NCI-H446 (cell line): ENCODE measurements at places on chromosomes 11 and 22.

GRCh38 chr11:122023614-122024250 is 92.3 kb downstream of the BLID start:
- DNase-seq: no peak

- DNase-seq: no peak
These were observed 10.7 kb upstream of the CD5 start for GRCh38 chr11:61091373-61092279.

- DNase-seq: peak; percentile 32
These were observed 759 bp downstream of the AP2A2 start for GRCh38 chr11:926341-926916.

DNA sequence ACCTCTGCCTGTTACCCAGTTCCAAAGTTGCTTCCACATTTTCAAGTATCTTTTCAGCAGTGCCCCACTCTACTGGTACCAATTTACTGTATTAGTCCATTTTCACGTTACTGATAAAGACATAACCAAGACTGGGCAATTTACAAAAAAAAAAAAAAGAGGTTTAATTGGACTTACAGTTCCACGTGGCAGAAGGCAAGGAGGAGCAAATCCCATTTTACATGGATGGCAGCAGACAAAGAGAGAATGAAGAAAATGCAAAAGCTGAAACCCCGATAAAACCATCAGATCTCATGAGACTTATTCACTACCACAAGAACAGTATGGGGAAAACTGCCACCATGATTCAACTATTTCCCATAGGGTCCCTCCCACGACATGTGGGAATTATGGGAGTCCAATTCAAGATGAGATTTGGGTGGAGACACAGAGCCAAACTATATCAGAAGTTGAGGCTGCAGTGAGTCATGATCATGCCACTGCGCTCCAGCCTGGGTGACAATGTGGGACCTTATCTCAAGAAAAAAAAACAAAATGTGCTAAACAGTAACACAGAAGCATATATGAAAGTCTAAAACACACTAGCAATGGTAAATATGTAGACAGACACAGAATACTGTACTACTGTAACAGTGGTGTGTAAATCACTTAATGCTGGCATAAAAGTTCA is 190.3 kb upstream of the ZC3H12C start:
- no peak for DNase-seq

GRCh38 chr11:44516688-44517507 is 48.6 kb upstream of the CD82 start:
- DNase-seq: no peak

DNA sequence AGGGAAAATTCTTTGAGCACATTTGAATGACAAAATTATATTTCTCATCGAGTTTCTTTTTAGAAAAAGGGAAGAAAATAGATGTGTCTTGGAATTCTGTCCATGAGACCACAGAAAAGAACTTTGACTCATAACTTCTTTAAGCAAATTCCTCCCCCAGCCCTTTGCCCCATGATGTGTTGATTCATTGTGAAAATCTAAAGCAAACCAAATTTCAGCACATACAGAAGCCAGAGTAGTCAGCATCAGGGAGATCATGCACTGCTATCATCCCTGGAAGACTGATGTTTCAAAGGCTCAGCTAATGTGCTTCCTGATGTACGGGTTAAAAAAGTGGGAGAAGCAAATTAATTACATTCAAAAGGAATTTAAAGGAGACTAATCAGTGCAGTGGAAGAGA is 159.7 kb downstream of the FAT3 start:
- no peak for DNase-seq

- no peak for DNase-seq
These were observed 33.5 kb downstream of the NFRKB start for GRCh38 chr11:129861702-129862522.

DNA sequence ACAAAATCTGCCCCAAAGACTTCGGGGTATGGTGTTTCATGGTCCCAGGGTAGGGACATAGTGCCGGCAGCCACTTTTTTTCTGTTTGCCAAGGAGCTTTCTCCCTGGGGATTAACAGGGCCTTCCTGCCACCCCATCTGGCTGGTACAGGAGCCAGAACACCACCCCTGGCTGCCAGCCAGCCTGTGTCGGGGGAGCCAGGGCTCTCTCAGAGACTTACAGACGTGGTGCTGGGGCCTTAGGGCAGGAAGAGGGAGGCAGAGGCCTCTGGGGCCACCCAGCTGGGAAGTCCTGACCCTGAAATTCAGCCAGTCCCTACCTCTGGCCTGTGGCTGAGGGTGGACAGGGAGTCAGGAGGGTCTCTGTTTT is 52.4 kb upstream of the CDON start:
- peak; percentile 89 for DNase-seq

GRCh38 chr11:16926883-16927626 is 87.2 kb downstream of the PLEKHA7 start:
- DNase-seq: no peak

DNA sequence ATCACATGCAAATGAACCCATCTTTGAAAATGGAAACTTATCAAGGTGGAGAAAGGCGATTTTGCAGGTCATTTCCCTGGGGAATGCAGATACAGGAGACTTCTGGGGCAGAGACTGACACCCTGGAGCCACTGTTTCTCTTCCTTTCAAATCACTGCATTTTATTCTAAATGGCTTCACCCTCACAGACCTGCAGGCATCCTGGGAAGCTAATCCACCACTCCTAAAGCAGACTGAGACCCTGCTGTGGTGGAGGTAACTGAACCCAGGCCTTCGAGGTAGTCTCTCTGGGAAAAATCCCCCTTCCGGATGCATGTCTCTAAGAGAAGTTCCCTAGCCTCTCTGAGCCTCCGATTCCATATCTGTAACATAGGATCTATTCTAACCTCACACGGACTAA is 20.9 kb upstream of the CSNK2A3 start:
- no peak for DNase-seq

GRCh38 chr11:76666408-76666807 is 4.1 kb downstream of the LRRC32 start:
- DNase-seq: no peak

- DNase-seq: no peak
These were observed 578.4 kb upstream of the CCDC90B start for GRCh38 chr11:83864412-83865057.

DNA sequence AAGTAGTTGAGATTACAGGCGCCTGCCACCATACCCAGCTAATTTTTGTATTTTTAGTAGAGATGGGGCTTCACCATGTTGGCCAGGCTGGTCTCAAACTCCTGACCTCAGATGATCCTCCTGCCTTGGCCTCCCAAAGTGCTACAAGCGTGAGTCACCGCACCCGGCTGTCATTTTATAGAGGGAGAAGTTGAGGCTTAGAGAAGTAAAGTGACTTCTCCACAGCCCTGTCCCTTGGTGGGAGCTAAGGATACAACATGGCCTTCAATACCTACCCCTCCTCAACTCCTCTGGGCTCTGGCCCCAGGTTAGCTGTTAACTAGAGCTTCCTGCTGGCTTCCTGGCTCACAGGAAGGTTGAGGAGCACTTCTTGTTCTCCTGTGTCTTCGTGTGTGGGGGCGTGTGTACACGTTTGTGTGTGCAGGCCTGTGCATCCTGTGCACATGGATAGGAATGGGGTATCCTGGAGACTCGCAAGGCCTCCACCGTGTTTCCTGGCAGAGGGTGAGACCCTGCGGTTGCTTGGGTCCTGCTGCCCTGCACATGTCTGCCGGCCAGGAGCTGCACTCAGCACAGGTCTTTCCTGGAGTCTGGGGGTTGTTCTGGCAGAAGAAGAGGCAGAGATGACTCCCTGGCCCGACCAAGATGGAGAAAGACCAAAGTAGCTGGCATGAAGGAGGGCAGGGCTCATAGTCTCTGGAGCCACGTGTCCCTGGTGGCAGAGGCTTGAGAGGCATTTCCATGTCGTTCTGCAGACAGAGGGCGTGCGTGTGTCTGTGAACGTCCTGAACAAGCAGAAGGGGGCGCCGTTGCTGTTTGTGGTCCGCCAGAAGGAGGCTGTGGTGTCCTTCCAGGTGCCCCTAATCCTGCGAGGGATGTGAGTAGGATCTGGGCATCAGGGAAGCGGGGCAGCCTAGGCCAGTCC is 2.4 kb downstream of the SIDT2 start:
- no peak for DNase-seq

GRCh38 chr11:22539821-22540256 is 85.8 kb downstream of the FANCF start:
- DNase-seq: peak; percentile 97

- DNase-seq: no peak
These were observed 1072.0 kb downstream of the LRRC4C start for GRCh38 chr11:40387240-40387980.

GRCh38 chr11:126434950-126435335 is 79.5 kb downstream of the ST3GAL4 start:
- no peak for DNase-seq

DNA sequence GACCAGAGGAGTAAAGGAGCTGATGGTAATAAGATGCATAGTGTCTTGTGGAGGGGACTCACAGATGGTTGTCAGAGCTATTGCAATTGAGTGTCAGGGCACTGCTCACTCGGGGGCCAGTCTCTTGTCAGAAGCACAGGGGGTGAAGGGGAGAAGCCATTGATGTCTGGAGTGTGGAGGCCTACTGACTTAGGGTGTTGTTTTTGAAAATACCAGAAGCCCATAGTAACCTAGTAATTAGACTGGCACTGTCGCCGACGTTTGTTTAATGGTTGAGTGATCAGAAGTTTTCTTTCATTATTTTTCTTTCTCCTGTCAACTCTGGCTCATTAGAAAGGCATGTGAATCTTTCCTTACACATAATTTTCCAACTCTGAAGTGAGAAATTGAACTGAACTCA is 151.6 kb upstream of the TENM4 start:
- no peak for DNase-seq

GRCh38 chr11:104713401-104713800 is 184.9 kb downstream of the CASP12 start:
- DNase-seq: peak; percentile 50

DNA sequence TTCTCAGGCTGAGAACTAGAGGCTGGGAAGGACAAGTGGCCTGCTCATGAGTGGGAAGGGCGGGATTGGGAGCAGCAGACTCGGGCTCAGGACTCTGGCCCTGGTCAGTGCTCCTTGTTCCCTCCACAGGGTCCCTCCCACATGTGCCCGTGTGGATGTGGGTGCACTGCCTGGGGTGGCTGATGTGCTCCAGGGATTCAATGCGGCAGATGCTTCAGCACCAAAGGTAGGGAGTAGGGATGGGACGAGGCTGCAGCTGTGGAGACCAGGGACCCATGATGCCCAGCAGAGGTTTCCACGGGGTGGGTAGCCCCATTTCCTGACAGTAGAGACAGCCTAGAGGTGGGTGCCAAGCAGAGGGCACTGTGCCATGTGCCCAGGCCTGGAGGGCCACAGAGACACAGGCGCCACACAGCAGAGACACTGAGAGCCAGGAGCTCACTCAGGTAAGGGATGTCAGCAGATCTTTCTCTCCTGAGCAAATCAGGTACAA is 89.5 kb downstream of the GGTLC2 start:
- DNase-seq: no peak

DNA sequence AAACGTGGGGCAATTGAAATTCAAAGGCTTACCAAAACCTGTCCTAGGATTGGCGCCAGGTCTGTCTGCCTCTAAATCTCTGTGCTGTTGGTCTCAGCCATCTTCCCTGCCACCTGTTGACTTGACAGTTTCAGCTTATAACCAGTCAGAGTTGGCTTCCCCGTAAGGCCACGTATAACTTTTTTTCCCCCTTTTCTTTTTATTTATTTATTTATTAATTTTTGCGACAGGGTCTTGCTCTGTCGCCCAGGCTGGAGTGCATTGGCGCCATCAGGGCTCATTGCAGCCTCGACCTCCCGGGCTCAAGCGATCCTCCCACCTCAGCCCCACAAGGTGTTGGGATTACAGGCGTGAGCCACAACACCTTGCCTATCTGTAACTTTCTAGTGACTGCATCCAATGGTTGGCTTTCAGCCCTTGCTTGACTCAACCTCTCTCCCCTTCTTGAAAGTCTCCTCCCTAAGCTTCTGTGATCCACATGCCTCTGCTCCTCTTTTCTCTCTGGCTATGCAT is 1.4 kb upstream of the SYVN1 start:
- no peak for DNase-seq

GRCh38 chr11:93444617-93445073 is 98.5 kb downstream of the SMCO4 start:
- no peak for DNase-seq

DNA sequence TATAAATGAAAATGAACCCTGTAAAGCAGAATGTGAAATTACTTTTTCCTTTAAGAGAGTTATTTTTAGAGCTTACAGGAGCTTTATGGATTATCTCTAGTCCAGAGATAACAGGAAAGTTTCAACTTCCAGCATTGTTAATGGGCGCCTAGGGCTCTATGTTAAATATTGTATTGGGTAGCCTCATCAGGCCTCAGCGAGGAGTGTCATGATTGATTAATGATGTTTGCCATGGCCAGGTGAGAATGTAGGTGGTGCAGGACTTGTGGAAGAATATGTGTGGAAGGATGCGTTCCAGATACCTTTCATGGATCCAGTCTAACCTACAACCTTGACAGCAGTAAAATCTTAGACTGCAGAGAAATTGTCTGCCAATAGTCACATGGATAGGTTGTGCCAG is 50.6 kb downstream of the ME3 start:
- DNase-seq: no peak

- no peak for DNase-seq
These were observed 127.2 kb upstream of the ALX4 start for GRCh38 chr11:44437122-44437521.

DNA sequence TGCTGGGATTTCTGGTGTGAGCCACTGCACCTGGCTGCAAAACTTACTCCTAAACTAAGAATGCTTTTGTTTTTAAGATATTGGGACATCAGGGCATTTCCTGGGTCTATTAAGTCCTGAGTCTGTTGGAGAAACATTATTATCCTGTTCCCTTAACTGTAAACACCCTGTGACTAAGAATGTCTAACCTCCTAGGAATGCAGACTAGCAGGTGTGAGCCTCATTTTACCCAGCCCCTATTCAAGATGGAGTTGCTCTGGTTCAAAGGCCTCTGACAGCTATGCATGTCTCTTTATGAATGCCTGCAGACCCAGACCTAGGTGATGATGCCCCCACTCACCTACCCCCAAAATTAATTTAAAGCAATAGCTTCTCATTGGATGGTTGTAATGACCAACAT is 46.2 kb downstream of the DEPDC5 start:
- no peak for DNase-seq

GRCh38 chr22:22981670-22982571 is 88.4 kb upstream of the GNAZ start:
- DNase-seq: no peak
